ENCODE measurements at places on chromosomes 3 and 15.

GRCh38 chr3:68072062-68072461 is 417.6 kb upstream of the SUCLG2 start:
- no peak for DNase-seq

- no peak for DNase-seq
Observed at GRCh38 chr3:77256584-77257503, 216.9 kb downstream of the ROBO2 start.

DNA sequence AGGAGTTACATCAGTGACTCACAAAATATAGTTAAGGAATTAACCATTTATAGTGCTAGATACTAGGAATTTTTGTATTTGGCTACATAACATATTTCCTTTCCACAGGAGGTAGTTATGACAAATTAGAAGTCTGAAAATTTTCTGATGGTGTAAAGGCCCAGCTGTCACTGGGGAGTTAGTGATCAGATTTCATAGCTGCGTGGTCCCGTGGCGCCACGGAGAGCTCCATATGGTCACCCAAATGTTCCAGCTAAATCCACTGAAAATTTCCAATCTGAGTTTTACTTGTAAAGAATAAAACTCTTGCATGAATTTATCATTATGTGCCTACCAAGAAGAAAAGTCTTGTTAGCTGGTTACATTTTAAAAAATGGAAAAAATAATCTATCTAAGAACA is 368.9 kb upstream of the PLSCR5 start:
- DNase-seq: no peak

DNA sequence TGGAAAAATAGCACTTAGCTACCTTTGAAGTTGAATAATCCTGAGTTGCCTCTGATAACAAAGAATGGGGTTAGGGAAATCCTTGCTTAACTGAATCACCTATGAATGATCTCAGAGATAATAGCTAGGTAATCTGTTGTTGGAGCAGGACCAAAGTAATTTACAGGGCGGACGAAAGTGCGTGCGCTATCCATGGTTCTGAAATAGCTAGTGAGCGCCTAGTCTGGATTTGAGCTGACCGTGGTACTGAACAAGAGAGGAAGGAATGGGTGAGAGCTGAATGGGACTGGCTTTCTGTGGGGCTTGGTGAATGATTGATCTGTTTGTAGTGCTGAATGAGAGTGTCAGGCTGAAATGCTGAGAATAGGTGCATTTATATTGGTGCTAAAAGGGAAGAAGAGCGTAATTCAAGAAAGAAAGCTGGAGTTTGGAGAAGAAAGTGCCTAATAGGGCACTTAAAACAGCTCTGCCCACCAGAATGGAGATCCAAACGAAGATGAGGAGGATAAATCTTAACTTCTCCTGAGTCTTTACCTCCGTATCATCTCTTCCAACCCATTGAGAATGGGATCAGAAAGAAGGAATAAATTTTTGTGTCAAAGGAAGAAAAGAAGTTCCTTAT is 10.1 kb downstream of the SCN10A start:
- DNase-seq: peak; percentile 84

DNA sequence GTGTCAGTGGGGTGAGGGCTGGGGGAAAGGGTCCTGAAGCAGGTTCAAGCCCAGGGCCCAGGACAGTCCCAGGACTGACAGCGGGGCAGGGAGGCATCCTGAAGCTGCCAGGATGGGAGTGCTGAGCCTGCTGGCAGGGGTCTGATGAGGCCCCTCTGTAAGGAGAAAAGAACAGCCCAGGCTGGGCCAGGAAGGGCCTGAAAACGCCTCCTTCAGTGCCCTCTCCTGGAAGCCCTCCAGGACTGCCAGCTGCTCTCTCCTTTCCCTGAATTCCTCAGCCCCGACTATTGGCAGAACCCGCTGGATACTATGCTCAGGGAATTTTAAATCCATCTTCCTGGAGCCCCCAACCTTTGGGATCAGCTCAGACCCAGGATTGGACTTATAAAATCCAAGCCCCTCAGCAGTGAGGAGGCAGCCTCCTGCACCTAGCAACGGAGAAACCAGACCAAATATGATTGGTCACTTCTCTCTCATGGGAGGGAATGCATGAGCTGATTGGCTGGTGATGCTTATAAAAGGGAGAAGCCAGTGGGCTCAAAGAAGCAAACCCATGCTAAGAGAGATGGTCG is 203.5 kb upstream of the LINGO1 start:
- DNase-seq: no peak

All from KG1 (cell line).